ENCODE measurements at places on chromosomes 16 and 17.

DNA sequence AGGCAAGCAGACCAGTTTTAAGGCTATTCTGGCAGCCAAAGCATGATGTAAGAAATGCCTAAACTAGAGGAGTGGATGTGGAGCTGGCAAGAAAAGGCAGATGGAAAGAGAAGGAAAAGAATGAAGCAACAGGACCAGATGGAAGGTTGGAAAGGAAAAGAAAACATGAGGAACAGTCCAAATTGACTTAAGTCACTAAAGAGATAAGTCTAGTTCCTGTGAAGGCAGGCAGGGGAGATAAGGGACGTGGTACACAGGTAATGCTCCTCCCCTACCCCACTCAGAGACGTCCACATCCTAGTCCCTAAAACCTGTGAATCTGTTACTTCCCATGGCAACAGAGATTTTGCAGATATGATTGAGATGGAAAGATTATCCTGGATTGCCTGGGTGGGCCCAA lies 43.5 kb downstream of the TEX2 start:
- no peak for DNase-seq

DNA sequence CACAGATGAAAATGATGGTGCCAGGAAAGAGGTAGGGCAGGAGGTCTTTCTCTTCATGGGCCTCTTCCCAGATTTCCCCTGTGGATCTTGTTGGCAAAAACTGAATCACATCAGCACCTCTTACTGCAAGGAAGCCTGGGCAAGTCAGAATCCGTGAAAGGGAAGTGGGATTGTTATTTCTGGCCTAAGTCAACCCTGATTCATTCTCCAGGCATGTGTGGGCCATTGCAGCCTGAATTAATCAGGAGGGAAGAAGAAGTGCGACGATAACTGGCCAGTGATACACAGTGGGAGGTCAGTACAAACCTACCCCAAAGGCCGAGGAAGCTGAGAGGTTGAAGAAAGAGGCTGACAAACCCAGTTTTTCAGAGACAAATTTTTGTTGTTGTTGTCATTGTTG lies 17.9 kb upstream of the NSMCE1 start:
- no peak for DNase-seq

DNA sequence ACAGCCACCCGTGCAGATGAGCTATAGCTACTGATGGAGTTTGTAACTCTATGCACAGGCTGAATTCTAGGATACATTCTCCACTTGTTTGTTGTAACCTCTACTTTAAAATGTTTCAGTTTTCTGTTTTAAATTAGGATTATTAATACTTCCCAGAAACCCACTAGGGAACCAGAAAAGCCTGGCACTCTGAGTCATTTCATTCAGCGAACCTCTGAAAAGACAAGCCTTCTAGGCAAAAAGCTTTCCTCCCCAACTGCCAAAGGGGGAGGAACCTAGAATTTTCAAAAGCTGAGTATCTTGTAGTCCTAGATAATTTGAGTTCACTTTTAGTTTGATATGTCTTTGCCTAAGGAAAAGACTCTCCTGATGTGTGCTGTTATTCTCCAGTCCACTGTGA lies 43.2 kb downstream of the GOSR1 start:
- no peak for DNase-seq

DNA sequence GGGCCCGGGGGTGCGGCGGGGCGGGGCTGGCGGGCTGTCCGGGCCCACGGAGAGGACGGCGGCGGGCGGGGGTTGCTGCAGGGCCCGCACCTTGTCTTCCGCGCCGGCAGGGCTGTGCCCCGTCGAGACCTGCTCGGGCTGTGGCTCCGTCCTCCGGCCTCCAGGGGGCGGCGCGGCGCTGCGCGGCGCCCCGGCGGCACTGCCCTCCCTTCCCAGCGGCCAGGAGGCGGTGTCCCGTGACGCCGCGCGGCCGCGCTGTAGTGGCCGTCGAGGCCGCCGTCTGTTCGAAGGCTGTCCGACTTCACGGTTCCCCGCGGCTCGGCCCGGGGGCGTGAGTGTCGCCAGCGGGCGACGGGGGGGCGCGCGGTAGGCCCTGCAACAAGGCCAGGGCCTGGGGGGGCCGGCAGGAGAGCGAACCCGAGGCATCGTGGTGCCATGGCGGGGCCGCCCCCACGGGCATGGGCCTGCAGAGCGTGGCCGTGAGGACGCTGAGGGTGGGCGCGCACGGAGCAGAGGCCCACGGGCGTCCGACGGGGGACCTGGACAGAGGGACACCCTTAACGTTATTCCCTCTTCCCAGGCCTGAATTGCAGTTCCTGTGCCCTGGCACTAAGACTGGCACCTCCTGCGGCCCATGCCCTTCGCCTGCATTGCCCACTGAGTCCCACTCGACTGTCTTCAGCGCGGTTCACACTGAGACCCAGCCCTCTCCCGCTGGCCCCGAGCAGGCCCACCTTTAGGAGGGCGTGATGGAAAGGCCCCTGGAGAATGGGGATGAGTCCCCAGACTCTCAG lies at the start of gene PLEKHG4:
Gene PLEKHG4, plus strand, starts transcription at position 237 of the 794 bp plus-strand sequence. Its CDS starts 513 bp downstream, at position 750.
- peak; percentile 83 for DNase-seq

DNA sequence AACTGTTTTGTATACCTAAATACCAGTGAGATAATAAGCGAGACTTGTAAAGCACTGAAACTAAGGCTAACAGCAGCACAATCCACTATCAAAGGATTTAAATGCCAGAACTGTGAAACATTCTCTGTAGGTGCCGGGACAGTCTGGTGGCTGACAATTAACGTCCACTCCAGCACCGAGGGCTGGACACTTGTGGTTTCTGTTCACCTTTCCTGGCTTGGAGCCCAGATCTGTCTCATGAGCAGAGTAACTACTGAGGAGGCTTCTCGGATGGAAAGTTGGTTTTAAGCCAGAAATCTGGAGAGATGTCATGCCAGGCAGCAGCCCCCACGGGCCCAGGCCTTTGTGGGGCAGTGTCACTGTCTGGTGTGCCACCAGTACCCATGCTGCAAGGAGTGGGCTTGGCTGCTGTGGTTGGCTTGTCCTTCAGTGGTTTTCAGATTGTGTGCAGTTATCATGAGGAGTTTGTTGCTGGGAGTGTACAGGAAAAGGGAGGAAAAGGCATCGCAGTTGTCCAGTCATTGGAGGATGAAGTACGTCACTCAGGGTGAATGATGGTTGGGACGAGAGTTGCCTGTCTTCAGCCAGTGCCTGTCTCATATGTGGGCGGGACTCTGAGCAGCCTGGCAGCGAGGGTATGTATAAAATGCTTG lies 35.5 kb downstream of the UBN1 start:
- DNase-seq, result no peak

- no peak for DNase-seq
These were observed 1245.8 kb downstream of the CDH11 start for GRCh38 chr16:63876103-63876502.

DNA sequence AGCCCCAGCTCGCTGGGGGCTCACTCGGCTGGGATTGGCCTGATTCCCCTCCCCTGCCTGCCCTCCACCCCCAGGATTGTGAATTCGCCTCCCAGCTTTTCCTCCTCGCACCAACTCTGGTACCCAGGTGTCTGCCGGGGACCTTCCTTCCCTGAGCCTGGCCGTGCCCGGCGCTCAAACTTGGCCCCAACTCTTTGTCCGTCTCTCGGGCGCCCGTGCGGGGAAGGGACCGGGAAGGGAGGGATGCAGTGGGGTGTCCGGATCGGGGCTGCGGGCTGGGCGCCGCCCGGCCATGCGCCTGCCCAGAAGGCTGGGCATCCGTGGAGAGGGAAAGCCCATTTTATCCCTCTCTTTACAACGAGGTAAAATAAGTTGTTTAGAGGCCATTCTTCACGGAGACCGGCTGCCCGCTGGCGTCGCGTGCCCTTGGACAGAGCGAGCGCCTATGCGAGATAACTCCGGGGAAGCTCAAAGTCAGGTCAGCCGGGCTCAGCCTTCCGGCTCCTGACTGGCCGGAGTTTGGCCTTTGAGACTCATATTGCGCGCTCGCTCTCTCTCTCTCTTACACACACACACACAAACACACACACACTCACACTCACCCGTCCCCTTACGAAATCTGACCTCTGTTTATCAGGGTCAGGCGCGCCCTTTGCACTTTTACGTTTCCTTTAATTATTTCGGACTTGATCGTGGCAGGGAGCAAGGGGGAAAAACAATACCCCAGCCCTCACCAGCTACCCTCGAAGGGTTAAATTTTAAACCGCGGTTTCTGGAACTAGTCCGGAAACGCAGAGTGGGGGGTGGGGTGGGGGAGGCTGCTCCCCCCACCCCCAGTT lies 774 bp upstream of the MAF start:
- peak; percentile 45 for DNase-seq

GRCh38 chr16:4426021-4426684 lies 485 bp downstream of the DNAJA3 start:
- no peak for DNase-seq

DNA sequence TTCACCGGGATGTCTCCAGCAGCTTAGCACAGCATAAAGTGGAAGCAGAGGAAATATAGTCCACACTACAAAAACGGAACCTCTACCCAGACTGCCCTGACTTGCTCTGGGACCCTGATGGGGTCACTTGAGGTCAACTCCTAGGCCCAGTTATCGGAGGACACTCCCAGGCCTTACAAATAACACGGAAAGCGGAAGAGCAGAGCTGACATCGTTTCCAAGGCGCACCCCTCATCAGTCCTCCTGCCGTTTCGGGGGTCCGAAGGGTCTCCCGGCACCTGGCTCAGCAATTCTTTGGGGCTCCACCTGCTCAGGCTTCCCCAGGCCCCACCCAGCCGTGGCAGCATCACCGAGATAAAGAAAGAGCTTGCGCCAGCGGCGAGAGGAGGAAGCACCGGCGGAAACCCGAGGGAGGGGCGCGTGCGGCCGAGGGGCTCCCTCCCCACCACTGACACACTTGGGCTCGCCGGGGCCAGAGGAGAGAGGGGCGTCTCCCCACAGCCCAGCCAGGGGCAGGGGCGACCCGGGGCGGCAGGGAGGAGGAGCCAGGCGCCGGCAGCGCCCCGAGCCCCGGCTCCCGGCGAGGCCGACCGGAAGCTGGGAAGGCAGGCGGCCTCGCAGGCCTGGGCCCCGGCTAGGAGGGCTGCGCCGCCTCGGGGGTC lies 727 bp downstream of the CORO7 start:
- DNase-seq, result peak; percentile 62

DNA sequence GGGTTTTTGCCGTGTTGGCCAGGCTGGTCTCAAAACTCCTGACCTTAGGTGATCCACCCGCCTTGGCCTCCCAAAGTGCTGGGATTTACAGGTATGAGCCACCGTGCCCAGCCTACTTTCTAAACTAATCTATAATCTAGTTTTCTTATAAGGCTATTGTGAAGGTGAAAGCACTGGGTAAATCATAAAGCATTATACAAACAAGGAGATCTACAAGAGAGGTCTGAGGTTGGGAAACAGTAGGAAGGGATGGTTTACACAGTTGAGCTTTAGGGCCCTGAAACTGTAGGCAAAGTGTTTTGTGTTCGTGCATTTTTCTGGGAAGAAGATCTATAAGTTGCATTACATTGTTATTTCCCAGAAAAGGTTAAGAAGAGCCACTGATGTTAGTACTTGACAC lies 84.9 kb upstream of the MED13 start:
- DNase-seq, result no peak

GRCh38 chr16:55830658-55831294 lies 2.1 kb downstream of the CES1 start:
- no peak for DNase-seq

- no peak for DNase-seq
These were observed 2.5 kb downstream of the PIK3R5 start for GRCh38 chr17:8963014-8963413.

- DNase-seq, result peak; percentile 65
These were observed 4.6 kb downstream of the ZSCAN10 start for GRCh38 chr16:3094289-3095027.

DNA sequence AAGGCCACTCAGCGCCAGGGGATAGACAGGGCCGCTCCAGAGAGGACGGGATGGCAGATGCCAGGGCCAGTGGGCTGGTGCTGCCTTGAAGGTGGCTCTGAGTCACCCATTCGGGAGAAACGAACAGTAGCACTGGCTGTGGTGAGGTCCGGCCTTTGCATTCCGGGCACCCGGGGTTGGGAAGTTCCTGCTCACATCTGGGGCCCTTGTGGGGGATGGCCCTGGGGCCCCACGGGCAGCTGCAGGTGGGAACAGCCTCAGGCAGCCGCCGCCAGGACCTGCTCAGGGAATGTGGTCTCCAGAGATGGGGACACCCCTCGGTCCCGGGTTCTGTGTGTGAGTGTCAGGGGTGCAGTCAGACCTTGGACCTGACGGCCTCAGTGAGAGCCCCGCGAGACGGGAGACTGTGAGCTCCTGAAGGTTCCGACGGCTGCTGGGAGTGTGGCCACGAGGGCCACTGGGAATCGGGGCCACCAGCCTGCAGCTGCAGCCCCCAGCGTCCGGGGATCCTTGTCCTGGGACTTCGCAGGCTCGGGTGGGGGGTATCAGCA lies 1.4 kb downstream of the CBFA2T3 start:
- DNase-seq, result no peak

GRCh38 chr16:30088237-30088831 lies 3.4 kb downstream of the TBX6 start:
- no peak for DNase-seq

GRCh38 chr17:79098282-79098867 lies 23.8 kb downstream of the ENGASE start:
- DNase-seq, result no peak

GRCh38 chr17:63096426-63096825 lies 130.4 kb downstream of the TANC2 start:
- no peak for DNase-seq

- DNase-seq, result no peak
These were observed 10.5 kb downstream of the TMIGD1 start for GRCh38 chr17:30323262-30323894.

DNA sequence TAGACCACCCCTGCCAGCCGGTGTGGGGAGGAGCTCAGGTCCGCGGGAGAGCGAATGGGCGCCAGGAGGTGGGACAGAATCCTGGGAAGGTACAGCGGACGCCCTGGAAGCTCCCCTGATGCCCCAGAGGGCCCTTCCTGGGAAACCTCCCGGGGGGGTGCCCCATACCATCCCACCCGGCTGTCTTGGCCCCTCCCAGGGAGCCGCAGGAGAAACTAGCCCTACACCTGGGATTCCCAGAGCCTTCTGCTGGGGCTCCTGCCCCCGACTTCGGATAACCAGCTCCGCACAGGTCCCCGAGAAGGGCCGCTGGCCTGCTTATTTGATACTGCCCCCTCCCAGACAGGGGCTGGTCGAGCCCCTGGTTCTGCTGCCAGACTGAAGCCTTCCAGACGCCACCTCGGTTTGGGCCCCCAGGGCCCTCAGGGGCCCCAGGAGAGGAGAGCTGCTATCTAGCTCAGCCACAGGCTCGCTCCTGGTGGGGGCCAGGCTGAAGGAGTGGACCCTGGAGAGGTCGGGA lies 3.0 kb upstream of the CBX4 start:
- no peak for DNase-seq

DNA sequence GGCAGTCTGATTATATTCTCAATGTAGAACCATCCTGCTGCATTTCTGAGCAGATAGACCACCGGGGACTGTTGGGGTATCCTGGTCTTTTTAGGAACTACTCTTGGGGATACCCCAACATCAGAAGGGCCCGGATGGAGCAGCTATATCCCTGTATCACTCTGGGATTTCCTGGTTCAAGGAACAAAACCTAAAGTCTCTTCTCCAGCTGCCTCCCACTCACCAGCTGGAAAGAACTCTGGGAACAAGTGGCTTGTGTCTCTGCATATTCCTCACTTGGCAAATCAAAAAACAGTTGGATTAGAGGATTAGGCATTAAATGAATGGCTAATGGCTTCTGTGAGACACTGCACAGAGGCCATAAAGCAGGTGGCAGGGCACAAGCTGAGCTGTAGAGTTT lies 62.3 kb upstream of the HS3ST2 start:
- no peak for DNase-seq

Data from stimulated activated CD4-positive, alpha-beta T cell treated with anti-CD3 and anti-CD28 coated beads, Interleukin-2, amount 100 ng/mL, for 24 hours (primary cell).